ENCODE measurements at places on chromosomes 3 and 15. TPM values are rescaled to one million over a fixed set of nuclear protein-coding genes. Genes with fewer than 3 reads are reported as not detected.
A peak's percentile ranks its signal among the peaks of the same experiment; 100 is the strongest.

- H3K4me3 ChIP-seq, result no peak overlapping the region
- no peaks in the 10 kb centered on the region for H3K36me3 ChIP-seq
- peaks cover 7% of the 10 kb centered on the region for H3K4me1 ChIP-seq
- no peak for DNase-seq
Observed at GRCh38 chr3:3119393-3119851, 7.3 kb upstream of the TRNT1 start.

Gene SI
- not detected for total RNA-seq

GRCh38 chr3:38578081-38578475, 71.4 kb downstream of the SCN5A start:
- no peak overlapping the region for H3K4me3 ChIP-seq
- H3K36me3 ChIP-seq, result no peaks in the 10 kb centered on the region
- peak; percentile 6 for DNase-seq
- no peak overlapping the region for H3K27ac ChIP-seq
- no peaks in the 10 kb centered on the region for H3K4me1 ChIP-seq
- no peaks in the 10 kb centered on the region for H3K27me3 ChIP-seq

Gene PRR20G
- not detected for total RNA-seq

GRCh38 chr3:192866804-192867203, 50.9 kb downstream of the MB21D2 start:
- peaks cover 14% of the 10 kb centered on the region for H3K36me3 ChIP-seq
- no peak overlapping the region for H3K27ac ChIP-seq
- no peak overlapping the region for H3K4me3 ChIP-seq
- H3K4me1 ChIP-seq, result peaks cover 35% of the 10 kb centered on the region
- no peaks in the 10 kb centered on the region for H3K27me3 ChIP-seq
- DNase-seq, result no peak

GRCh38 chr3:69853027-69853426, 113.8 kb downstream of the MITF start:
- no peak for DNase-seq
- no peak overlapping the region for H3K4me3 ChIP-seq
- H3K27ac ChIP-seq, result no peak overlapping the region
- no peaks in the 10 kb centered on the region for H3K36me3 ChIP-seq
- no peaks in the 10 kb centered on the region for H3K4me1 ChIP-seq
- no peaks in the 10 kb centered on the region for H3K27me3 ChIP-seq

DNA sequence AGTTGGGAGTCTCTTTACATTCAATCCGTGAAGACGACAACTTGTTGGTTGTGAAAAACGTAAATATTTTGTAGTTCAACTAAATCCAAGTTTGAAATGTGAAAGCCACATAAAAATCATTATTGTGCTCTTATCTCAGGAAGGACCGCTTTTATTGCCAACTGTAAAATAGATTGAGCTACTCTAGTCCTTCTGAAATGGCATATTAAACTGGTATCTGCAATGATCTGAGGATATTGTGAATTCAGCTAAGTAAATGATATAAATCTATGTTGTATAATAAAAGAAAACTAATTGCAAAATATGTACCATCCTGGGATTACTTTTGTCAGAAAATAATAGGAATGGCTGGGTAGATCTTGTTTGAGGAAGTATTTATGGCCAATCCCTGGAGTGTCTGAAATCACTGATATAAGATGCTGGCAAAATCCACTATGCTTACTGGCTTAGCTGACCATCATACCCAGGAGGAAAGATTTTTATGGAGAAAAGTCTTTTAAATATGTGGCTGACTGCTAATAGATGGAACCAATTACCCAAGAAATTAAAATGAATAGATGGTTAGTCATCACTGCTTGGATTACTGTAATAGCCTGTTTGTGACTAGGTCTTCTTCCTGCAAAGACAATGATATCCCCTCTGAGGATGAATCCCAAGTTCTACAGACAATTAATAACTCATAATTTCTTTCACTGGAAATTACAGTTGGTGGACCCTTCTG, 191.8 kb downstream of the SEMA6D start:
- no peak for DNase-seq
- H3K27ac ChIP-seq, result no peak overlapping the region
- no peaks in the 10 kb centered on the region for H3K4me1 ChIP-seq

- H3K4me1 ChIP-seq, result peaks cover 18% of the 10 kb centered on the region
- H3K36me3 ChIP-seq, result peaks cover 89% of the 10 kb centered on the region
- no peak for DNase-seq
- H3K27me3 ChIP-seq, result no peaks in the 10 kb centered on the region
Observed at GRCh38 chr15:85718271-85718971, 76.3 kb downstream of the KLHL25 start.
